Stimulated activated naive CD4-positive, alpha-beta T cell treated with Interleukin-2 at 50 U/mL for 16 hours (primary cell): ENCODE measurements at places on chromosomes 16 and 17.

DNA sequence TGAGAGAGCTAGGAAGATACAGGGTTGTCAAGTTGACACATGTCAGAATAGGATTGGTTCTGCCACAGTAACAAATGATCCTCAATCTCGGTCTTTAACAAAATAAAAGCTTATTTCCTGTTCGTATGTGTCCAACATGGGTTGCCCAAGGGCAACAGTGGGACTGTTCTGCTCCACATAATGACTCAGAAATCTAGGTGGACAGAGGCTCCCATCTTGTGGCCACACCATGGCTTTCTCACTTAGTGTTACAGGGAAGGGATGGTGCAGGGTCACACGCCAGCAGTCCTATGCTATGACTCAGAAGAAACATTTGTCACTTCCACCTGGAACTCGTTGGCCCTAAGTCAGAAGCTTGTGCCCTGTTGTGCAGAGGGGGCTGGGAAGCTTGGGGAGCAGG, 364.9 kb downstream of the SNX29 start:
- no peak for DNase-seq

DNA sequence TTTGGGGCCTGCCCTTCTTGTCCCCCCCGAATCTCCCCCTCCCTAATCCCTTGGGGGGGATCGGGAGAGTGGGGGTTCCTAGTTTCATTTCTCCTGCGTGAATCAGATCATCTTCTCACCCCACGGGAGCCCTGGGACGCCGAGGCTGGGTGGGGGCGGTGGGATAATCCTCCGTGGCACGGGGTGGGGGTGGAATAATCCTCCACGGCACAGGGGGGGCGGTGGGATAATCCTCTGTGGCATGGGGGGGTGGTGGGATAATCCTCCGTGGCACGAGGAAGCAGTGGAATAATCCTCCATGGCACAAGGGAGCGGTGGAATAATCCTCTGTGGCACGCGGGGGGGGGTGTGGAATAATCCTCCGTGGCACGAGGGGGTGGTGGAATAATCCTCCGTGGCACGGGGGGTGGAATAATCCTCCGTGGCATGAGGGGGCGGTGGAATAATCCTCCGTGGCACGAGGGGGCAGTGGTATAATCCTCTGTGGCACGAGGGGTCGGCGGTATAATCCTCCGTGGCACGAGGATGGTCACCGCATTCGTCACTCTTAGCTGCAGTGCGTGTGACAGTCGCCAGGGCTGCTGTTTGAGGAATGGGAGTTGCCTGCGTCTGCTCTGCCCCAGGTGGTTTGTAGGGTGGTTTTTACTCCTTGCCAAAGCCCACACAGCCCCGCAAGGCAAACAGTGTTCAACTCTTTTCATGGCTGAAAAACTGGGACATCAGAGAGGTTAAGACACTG, 156.9 kb downstream of the LAT start:
- DNase-seq: no peak

DNA sequence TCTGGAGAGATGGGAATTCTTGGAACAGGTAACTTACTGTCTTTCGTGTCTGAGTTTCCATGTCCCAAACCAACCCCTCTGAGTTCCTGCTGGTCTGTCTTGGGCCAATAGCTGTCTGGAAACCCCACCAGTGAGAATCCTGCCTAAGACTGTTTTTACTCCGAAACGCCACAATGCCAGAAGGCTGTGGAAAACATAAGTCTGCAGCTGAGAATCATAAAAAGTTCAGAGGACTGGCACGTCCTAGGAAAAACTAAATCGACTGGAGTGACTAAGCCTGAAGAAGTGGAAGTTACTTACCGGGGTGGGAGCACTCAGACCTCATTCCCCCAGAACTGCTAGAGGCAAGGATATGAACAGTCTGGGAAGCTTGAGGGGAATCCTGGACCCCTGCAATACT, 13.3 kb downstream of the LRRC75A start:
- no peak for DNase-seq

GRCh38 chr16:47979616-47980182, 176.1 kb downstream of the ABCC12 start:
- DNase-seq: no peak

DNA sequence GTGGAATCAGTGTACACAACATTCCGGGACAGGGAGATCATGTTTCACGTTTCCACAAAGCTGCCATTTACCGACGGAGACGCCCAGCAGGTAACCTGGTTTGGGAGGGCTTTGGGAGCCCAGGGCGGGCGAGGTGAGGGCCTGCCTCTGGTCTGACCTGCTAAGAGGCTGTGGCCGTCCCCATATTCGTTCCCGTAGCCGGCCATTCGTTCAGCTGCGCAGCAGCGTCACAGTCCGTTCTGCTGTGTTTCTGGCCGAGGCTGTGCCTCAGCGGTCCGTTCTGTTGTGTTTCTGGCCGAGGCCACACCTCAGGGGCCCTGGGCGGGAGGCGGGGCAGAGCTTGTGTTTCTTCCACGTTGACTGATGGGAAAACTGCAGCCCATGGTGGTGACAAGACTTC, 68.0 kb downstream of the OR1D5 start:
- DNase-seq: no peak

DNA sequence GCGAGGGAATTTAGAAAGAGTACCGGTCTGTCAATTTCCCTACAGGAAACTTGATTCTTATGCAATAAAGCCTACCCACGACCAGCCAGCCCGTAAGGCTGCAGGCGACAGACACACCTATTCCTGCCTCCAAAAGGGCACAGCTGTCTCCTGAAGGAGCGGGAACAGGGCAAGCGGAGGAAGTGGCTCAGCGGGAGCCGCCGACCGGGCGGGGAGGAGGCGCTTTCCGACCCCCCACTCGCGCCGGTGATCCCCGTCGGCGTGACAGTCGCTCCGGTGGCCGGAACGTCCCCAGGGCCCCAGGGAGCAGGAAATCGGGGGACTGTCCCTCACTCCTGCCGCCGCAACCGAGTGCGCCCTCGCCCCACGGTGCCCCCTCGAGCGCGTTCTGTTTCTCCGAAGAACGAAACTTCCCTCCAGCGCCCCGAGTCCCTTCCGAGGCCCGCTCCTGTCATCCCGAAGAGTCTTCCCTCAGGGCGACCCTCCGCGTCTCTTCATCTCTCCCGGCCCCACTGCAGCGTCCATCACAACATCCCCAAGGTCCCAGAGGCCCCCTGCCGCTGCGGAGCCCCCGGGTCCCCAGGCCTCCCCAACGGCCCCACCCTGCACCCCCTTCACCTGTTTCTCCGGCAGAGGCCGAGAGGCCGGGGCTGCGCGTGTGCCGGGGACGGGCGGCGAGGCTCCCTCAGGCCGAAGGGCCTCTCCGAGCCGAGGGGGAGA, 421 bp downstream of the STAT3 start:
- DNase-seq: peak; percentile 36

- no peak for DNase-seq
Measured at GRCh38 chr17:32239456-32239855, 26.2 kb upstream of the RHBDL3 start.

DNA sequence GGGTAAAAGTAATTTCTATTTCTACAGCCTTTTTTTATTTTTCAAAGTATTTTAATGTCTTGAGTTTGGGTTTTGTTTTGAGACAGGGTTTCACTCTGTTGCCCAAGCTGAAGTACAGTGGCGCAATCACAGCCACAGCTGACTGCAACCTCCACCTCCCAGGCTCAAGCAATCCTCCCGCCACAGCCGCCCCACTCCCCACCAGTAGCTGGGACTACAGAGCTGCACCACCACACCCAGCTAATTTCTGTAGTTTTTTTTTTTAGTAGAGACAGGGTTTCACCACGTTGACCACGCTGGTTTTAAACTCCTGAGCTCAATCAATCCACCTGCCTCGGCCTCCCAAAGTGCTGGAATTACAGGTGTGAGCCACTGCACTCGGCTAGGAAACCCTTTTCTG, 44.0 kb downstream of the TUBD1 start:
- DNase-seq: peak; percentile 21

- DNase-seq: no peak
Measured at GRCh38 chr17:45315648-45316433, 979 bp downstream of the MAP3K14 start.

GRCh38 chr16:29804455-29805231, 1.7 kb upstream of the MAZ start:
- no peak for DNase-seq

DNA sequence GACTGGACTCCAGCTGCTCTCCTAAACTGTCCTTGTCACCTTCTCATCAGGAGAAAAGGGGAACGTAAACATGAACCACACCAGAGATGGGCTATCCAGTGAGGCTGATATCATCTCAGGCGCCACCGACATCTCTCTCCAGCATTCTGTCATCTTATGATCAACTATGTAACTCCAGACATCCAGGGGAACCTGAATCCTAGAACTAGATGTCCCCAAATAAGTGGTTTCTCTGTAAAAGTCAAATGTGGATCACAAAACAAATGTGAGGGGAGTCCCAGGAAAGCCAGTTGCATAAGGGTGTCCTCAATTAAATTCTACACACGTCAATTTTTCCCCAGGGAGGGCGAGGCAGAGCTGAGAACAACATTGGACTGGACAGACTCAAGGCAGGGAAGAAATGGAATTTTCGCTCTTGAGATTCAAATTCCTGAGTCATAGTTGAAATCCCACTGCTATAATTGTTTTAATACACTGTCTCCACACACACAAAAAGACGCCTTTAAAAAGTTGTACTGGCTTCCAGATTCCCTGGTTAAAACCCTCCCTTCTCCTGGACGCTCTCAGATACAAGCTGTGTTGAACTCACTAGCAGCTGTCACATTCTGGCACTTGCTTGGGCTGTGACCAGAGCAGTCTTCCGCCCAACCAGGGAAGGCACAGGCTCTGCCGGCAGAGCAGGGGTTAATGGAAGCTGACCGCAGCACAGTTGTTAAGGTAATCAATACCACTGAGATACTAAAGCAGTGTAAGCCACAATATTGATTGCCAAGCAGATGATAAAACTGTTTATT, 62.6 kb downstream of the ZFHX3 start:
- no peak for DNase-seq

DNA sequence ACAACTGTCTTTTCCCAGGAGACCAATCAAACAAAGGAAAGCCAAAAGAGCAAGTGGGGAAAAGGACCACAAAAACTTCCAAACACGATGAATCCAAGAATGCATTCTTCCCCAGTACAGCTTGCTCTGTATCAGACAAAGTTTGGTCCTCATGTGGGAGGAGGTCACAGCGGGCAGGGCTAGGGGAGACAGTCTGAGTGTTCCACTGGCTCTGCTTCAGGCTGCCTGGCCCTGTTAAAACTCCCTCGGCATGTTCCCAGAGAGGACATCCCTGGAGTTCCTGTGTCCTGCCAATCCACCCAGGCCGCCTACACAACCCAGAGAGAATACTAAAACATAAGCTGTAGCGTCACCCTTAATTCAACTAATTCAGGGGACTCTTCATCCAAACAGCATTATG, 415.1 kb upstream of the DYNLRB2 start:
- DNase-seq: no peak

DNA sequence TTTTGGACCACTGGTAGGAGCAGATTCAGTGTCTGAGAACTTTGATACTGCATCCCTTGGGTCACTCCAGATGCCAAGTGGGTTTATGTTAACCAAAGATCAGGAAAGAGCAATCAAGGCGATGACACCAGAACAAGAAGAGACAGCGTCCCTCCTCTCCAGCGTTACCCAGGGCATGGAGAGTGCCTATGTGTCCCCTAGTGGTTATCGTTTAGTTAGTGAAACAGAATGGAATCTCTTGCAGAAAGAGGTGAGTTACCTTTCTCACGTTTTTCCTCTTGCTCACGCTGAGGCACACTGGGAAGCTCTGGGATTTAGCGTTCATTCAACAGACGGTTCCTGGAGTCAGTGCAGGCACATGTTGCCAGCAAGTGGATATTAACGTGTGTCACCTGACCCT, 58.0 kb downstream of the NUP88 start:
- no peak for DNase-seq

DNA sequence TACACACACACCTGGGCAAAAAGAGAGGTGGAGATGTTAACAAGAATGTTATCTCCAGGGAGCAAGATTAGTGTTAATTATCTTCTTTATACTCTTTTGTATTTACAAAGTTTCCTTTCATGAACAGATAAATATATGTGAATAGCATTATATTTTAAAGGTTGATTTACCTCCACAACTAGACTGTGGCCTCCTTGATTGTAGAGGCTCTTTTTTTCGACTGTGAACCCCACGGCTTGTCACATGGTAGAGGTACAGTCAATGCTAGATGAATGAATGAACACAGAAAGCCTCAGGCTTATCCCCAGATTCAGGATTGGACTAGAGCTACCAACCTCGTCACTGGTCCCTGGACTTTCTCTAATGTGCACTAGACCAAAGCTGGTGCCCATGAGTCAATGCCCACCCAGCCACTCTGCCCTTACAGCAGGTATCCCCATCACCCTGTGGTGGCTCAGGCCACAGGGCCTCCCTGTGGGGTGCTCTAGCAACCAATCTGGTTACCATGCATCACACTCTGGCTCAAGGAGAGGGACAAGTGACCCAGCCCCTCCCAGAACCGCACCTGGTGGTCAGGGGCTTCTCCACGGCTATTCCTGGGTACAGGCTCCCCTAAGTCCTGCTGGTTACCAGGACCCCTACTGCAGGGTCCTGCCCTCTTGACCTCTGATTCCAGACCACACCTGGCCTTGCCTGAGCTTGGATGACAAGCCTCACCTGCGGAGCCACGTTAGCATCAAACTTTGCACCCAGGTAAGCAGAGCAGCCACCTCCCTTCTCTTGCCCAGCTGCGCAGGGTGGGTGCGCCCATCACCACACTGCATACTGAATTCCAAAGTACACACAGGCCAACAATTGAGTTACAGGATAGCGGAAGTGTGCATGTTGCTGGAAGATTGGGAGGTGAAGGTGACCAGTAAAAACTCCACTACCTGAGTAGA, 101.0 kb downstream of the CDYL2 start:
- no peak for DNase-seq

DNA sequence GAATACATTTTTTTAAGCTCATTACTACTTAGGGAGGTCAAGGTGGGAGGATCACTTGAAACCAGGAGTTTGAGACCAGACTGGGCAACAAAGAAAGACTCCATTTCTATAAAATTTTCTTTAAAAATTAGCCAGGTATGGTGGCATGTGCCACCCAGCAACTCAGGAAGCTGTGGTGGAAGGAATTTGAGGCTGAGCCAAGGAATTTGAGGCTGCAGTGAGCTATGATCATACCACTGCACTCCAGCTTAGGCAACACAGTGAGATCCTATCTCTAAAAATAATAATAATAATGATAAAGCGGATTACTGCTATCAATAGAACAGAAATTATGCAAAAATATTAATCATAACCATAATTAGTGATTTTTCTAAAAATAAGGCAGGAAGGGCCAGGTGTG, 170.3 kb downstream of the COPRS start:
- no peak for DNase-seq
